ENCODE measurements at places on chromosomes 3 and 15. TPM values are rescaled to one million over a fixed set of nuclear protein-coding genes. Genes with fewer than 3 reads are reported as not detected.
A peak's percentile ranks its signal among the peaks of the same experiment; 100 is the strongest.

SLC22A13 gene
- total RNA-seq, result 1.1 TPM

A4GNT gene
- not detected for total RNA-seq

BOC gene
- 0.62 TPM for total RNA-seq

CCR4 gene
- 38.6 TPM for total RNA-seq

CMTM7 gene
- total RNA-seq, result 59.9 TPM

MAP1A gene
- 1.4 TPM for total RNA-seq

LRTM1 gene
- total RNA-seq, result not detected

SPTBN5 gene
- total RNA-seq, result 0.55 TPM

KBTBD12 gene
- total RNA-seq, result not detected

DNA sequence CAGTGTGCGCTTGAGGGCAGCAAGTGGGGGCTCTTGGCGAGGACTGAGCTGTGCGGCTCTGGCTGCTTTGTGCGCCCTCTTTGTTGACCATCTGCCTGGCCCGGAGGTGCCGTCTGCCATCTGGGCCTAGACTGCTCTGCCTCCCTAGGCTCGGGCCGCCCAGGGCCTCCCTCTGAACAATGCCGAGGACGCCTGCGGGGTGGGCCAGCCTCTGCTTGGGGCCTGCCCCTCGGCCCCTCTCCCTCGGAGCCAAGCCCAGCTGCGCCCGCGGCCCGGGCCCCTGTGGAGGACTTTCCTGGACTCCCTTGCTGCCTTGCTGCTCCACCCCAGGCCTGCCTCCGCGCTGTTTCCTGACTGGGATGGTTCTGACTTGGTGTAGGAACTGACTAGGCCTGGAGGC is 31.9 kb upstream of the SPSB4 start:
- no peak for DNase-seq

DNA sequence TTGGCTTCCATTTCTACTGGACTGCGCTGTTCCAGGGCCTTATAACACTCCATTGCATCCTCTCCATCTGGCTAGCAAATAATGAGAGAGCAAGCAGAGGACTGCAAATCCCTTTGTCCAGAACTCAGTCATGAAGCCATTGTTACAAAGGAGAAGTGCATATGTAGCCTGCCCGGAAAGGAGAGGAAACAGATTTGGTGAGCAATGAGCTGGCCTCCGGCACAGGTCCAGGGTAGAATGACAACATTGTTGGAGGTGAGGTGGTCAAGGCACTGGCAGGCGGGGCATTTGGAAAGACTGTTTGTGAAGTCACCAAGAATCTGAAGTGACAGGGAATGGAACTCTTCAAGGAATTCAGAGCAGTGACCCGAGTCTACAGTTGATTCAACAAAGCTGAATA is 25.0 kb upstream of the ATP1B3 start:
- no peak for DNase-seq

DNA sequence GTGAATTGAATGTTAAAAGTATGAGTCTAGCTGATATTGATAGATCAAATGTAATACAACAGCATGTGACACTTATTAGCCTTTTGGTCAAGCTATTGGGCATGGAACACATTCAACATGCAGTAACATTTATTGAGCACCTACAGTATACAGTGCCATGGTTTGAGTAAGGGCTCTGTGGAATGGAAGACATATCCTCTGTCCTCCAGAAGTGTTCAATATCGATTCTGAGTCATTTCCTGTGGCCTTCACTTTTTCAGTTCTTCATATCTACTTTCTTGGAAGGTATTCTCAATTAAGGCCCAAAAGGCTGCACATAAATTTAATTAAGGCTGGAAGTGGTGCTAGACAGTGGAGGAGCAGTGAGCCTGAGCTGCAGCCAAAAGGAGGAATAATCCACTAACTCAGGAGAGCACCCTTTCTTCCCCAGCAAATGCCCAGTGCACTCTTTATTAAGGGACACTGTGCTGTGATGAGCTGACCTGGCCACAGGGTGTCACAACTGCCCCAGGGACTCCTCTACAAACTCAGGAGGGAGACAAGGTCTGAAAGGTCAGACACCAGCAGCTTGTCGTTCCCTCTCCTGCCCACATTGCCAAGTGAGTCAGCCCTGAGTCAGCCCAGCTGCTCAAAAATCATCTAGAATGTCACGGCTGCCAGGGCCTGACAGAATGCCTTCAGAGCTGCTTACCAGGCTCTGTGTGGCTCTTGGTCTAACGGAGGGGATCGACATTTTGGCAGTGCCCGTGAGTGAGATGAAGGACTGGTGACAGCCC is 544.8 kb downstream of the AGBL1 start:
- DNase-seq, result peak; percentile 69

DNA sequence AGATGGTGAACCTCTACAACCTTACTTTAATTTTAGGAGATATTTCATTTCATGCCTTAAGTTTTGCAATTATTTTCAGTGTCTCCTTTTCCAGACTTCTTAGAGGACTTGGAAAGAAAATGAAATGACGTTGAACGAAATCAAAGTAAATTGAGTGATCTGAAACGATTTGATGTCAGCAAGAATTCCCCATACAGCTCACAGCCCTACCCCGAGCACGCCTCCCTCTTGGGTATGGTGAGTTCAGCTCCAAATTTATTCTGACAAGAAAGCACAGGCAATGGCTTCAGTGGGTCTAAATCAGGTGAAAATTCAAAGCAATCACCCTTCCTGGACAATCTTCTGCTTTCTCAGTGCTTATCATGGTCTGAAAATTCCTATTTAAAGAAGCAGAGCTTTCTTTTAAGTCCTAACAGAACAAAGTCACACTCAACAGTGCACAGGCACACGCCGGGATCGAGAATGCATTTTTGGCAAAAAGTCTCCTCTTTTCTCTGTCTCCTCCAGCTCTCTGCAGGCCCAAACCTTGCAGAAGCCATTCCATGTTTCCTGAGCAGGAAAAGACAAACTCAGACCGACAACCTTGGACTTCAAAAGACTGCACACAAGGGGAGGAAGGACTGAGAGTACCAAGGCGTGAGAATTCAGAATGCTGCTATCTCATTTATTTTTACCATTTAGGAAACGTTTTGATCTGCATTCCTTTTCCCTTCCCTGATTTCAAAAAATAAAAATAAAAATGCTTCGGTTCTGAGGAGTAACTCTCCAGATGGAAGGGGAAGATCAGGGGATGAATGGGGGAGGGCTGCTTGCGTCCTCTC is 72.0 kb downstream of the CCNL1 start:
- DNase-seq, result no peak

DNA sequence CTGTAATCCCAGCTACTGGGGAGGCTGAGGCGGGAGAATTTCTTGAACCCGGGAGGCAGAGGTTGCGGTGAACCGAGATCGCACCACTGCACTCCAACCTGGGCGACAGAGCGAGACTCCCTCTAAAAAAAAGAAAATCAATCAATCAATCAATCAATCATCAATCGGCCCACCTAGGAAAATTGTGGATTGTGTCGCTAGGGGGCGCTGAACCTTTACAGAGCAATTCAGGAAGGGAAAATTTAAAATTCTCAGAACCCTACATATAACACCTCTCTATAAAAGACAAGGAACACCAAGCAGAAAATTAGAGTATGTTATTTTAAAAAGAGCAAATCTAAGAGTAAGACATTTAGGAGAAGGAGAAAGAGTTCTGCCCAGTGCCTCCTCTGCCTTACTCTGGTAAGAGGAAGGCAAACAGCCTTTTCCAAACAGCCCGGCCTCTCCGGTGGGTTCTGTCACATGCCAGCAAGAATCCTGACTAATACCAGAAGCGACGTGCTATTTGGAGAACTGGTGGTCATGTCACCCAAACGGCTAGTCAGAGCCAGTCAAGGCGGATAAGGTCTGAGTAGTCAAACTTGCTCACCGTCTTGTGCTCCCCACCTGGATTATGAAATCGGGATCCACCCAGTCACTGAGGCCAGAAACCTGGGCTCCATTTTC is 22.3 kb upstream of the SMCO1 start:
- DNase-seq, result peak; percentile 75

GRCh38 chr3:145519398-145520047 is 641.5 kb downstream of the PLOD2 start:
- no peak for DNase-seq

DNA sequence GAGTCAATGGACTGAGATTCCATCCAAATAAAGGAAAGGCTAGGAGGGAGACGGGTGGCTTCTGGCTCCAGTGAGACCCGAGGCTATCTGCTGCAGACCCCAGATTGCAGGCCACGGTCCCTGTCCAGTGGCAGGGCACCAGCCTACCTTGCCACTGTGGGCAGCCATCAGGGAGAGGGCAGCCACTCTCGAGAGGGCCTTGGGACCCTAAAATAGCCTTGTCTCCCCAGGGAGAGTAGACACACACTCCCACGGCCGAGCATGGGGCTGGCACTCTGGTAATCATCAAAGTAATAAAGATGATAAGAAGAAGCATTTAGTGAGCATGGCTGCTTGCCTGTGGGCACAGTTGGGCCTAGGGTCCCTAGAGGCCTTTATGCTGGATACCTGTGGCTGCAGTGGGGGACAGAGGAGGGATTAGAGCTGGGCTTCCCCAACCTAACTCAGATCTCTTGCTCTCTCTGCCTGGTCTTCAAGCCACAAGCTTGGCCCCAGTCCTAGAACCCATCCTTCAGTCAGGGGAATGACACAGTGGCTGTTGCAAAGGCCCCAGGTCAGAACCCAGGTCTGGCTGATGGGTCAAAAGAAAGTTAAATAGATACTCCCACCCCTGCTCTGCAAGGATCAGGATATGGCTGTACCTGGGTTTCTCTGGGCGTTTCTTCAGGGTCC is 9.2 kb upstream of the VIPR1 start:
- peak; percentile 37 for DNase-seq

GRCh38 chr3:48270306-48270705 is 29.4 kb downstream of the ZNF589 start:
- no peak for DNase-seq

GRCh38 chr3:153379516-153379915 is 217.5 kb downstream of the RAP2B start:
- DNase-seq, result no peak

DNA sequence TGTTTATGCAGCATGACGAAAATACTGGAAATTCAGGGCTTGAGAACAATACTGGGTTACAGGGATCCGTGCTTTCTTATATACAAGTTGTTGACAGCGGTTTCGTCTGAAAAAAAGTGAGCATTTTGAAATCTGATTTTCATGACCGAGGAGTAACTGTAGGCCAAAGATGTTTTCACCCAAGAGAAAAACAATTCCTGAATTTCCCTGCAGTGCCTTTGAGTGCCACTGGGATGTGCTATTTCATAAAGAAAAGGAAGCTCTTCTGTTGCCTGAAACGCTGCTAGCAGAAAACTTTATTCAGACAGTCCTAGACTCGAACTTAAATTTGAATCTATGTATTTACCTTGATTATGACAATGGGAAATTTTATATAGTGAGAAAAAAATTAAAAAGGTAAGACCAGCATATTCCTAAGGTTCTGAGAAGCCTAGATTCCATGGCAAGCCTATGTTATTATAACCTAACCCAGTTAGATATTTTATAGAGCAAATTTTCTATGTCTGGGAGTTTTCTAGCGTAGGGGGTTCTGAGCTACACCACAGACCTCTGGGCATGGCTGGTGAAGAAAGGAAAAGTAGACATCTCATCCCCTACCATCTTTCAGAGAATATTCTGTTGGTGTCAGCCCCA is 30.2 kb downstream of the KCNAB1 start:
- peak; percentile 18 for DNase-seq

DNA sequence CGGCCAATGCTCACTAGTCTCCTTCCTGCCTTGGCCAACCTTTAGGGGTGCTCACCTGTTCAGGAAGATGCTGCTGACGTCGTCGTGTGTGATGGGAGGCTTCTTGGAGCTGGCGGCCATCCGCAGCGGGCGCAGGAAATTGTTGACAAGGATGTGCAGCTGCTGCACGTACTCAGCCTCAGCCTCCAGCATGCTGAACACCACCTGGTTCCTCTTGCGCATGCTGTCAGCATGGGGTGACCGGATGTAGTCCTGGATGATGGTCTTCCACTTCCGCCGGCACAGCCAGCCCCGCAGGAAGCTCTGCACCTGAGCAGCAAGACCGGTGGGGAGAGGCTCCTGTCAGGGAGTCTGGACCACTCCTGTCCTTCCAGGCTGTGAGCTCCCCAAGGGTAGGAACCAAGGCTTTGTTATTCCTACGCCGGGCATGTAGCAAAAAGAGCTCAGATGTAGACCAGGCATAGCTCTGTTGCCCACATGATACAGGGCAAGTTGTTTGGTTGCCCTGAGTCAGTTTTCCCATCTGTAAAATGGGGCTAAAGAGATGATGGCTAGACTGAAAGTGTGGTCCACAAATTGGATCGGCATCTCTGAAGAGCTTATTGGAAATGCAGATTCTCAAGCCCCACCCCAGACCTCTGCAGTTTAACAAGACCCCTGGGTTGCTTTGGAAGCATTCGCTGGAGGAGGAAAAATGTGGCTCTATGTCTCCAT is 43.7 kb downstream of the RASGRF1 start:
- no peak for DNase-seq

DNA sequence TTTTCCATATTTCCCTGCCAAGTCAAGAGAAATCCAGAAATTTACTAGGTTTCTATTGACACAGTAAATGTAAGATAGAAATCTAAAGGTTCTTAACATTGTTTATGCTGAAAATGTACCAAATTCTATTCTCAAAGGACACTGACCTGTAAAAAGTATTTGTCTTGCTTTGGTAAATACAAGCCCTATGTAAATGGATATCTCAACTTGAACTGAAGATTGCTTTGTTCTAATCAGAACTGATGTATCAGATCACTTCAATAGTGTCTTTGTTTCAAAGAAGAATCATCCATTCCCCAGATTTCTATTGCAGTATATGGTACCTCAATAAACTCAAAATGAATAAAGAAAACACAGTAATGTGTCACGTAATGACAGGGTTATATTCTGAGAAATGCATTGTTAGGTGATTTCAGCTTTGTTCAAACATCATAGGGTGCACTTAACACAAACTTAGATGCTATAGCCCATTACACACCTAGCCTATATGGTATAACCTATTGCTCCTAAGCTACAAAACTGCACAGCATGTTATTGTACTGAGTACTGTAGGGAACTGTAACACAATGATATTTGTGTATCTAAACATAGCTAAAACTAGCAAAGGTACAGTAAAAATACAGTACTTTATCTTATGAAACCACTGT is 143.5 kb upstream of the NECTIN3 start:
- DNase-seq, result no peak

DNA sequence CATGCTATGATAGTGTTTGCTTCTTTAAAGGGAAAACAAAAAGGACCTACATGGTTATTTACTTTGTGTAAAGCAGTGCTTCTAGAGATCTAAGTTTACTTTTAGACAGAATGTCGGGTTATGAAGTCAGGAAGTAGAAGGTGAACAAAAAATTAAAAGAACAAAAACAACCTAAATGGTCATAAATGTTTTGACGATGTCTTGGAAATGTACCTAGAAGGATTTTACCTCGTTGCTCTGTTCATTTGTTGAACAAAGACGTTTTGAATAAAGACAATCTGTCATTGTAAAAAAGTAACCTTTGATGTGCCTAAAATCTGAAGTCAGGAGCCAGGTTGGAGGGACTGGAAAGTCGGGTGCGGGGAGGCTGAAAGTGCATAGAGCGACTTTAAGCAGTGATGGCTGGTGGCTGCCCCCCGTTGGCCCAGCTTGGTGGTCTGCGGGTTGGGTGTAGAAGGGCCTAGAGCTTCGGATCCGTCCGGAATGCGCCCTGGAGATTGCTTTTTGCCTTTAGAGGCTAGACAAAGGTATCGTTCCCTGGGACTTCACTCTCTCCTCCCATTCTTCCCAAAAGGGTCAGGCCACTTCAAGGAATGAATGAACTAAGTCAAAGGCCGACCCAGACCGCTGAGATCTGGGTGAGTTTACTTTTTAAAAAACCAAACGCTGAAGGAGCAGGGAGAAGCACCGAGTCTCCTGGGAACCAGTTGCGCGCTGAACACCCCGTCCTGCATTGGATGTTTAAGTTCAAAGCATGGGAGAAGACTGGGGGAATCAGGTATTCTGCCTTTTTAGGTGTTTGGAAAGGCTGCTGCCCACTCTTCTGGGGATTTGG is 2.1 kb downstream of the SOX14 start:
- no peak for DNase-seq
